ENCODE measurements at places on chromosomes 16 and 17. TPM values are rescaled to one million over a fixed set of nuclear protein-coding genes. Genes with fewer than 3 reads are reported as not detected.

The MYH1 gene
- total RNA-seq, result not detected

The CCL4 gene
- total RNA-seq, result 6.5 TPM

The SHISA6 gene
- not detected for total RNA-seq

The NHLRC4 gene
- 1.6 TPM for total RNA-seq

The PRAC1 gene
- total RNA-seq, result not detected

The SLC4A1 gene
- not detected for total RNA-seq

The WFDC1 gene
- total RNA-seq, result not detected

The KRTAP16-1 gene
- total RNA-seq, result not detected

The KRT31 gene
- not detected for total RNA-seq

The NME3 gene
- 41.4 TPM for total RNA-seq

The SMPD3 gene
- 11.1 TPM for total RNA-seq

The PLLP gene
- 0.37 TPM for total RNA-seq

The ZG16 gene
- total RNA-seq, result not detected

The CDH1 gene
- not detected for total RNA-seq

The PCYT2 gene
- 48.6 TPM for total RNA-seq

The NTN3 gene
- not detected for total RNA-seq

The CCDC200 gene
- not detected for total RNA-seq

The AOC2 gene
- 2.1 TPM for total RNA-seq

The FBXO39 gene
- 1.9 TPM for total RNA-seq

The RPS6KB1 gene
- 48.7 TPM for total RNA-seq

The COPZ2 gene
- total RNA-seq, result 5.1 TPM

The TMC7 gene
- not detected for total RNA-seq

The ARHGAP44 gene
- 0.37 TPM for total RNA-seq

The KRT16 gene
- not detected for total RNA-seq

The SLC12A3 gene
- not detected for total RNA-seq

The EMC6 gene
- total RNA-seq, result 43.1 TPM

The HMOX2 gene
- total RNA-seq, result 92.6 TPM

The SRSF2 gene
- total RNA-seq, result 444 TPM

The KRTAP2-3 gene
- not detected for total RNA-seq

The CRK gene
- 15.7 TPM for total RNA-seq

The CD300H gene
- total RNA-seq, result not detected

The ZNF286A gene
- 27.2 TPM for total RNA-seq

The SDR42E2 gene
- not detected for total RNA-seq

The MYH8 gene
- total RNA-seq, result not detected

The FAM20A gene
- not detected for total RNA-seq

The ACAP1 gene
- total RNA-seq, result 605 TPM

The CDH11 gene
- not detected for total RNA-seq

The PPM1E gene
- total RNA-seq, result not detected

The RHBDL3 gene
- total RNA-seq, result 0.82 TPM

The KCNJ12 gene
- total RNA-seq, result not detected

The NPTX1 gene
- total RNA-seq, result 16.7 TPM

The RNU2-1 gene
- total RNA-seq, result 4,963 TPM

The TMEM100 gene
- not detected for total RNA-seq

The MEIOC gene
- total RNA-seq, result 0.26 TPM

The GPRC5C gene
- total RNA-seq, result 0.32 TPM

The TEX19 gene
- total RNA-seq, result not detected

The TMEM114 gene
- not detected for total RNA-seq

The SEZ6L2 gene
- not detected for total RNA-seq

The CA7 gene
- not detected for total RNA-seq

Data from activated CD8-positive, alpha-beta T cell treated with anti-CD3 and anti-CD28 coated beads, Interleukin-2, amount 10 ng/mL, durations not matched to agents 7 days and 5 days (primary cell).